ENCODE measurements at places on chromosomes 1 and 21.

- no peak for DNase-seq
Observed at GRCh38 chr21:16713331-16714117, 799.3 kb upstream of the CXADR start.

DNA sequence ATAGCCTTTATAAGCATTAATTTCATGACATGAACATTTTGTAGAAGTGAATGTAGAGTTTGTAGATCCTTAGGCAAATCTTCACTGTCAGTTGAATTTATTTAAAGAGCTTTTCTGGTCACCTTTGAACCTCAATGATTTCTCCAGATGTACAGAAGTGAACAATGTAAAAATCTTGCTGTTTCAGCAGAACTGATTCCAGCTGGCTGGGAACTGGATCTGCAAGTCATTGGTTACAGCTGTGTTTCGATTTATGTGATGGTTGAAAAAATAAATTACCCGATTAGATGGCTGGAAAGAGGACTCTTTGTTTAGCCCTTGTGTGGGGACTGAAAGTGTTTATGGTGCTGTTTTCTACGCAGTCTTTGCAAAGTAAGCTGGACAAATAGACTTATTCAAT lies 849.8 kb downstream of the USP25 start:
- DNase-seq = no peak

- no peak for DNase-seq
Observed at GRCh38 chr21:37793660-37794059, 122.6 kb downstream of the KCNJ6 start.

DNA sequence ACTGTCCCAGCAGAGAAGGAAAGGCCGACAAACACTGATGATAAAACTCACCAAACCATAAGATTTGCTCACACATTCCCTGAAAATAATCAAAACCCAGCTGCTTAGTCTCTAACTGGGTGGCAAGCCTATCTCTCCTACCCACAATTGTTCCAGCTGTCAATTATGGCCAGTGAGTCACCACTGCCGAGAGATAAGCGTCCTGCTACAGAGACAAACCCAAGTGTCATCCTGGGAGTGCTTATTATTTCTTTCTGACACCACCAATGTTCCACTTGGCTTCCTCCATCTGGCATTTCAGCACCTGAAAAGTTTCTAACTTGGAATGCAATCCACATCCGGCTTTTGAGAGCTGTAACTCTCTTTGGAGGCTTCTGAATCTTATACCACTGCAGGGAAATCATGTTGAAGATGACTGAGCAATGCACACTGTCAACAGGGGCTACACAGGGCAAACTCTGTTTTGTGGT lies 51.5 kb upstream of the VAV3 start:
- peak; percentile 11 for DNase-seq

DNA sequence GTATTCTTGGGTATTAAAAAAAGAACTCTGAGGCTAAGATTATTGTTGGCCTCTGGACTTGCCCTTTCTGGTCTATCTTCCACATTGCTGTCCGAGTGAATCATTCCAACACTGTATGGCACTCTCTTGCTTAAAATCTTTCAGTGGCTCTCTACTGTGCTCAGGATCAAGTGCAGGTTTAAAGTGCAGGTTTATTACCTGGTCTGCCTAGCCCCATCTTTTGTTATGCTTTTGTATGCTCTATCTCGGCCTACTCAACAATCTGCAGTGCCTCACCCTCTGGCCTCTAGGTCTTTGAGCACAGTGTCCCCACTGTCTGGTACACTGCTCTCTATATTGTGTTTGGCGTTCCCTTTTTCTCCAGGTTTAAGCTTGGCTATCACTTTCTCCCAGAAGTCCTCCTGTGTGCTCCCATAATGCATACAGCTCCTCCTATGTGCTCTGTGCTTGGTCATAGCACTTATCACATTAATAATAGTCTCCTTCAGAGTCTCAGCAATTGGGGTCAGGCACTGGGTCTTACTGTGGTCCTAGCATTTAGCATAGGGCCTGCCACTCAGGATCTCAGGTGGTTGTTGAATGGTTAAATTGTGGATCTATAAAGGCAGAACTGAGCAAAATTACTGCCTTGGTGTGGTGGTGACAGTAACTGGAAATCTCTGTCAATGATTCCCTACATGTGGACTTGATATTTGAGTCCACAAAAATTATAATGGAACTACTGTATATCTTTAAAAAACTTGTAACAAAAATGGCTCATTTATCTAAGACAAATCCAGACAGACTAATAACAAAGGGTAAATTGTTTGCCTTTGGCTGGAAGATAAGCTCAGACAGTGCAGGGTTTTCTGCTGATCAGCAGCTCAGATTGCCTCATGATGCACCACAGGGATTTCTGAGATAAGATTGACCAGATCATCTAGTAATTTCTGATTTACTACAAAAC lies 10.6 kb upstream of the LDLRAD1 start:
- DNase-seq = no peak

GRCh38 chr1:58469476-58469875 lies 77.0 kb downstream of the OMA1 start:
- DNase-seq = no peak

- DNase-seq = no peak
Observed at GRCh38 chr1:195520757-195521156, 1087.5 kb downstream of the KCNT2 start.

DNA sequence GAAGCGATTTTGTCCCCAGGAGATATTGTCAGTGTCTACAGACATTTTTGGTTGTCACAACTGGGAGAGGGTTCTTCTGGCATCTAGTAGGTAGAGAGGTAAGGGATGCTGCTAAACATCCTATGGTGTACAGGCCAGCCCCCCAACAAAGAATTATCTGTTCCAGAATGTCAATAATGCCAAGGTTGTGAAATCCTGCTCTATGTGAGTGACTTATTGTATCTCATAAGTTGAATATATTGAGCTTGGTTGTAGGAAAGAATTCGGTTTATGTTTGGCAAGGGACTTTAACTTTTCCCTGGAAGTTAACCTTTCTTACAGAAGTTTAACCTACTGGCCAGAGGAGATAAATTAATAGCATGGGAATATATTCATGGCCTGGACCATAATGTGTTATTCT lies 52.6 kb upstream of the ANGPTL1 start:
- no peak for DNase-seq

DNA sequence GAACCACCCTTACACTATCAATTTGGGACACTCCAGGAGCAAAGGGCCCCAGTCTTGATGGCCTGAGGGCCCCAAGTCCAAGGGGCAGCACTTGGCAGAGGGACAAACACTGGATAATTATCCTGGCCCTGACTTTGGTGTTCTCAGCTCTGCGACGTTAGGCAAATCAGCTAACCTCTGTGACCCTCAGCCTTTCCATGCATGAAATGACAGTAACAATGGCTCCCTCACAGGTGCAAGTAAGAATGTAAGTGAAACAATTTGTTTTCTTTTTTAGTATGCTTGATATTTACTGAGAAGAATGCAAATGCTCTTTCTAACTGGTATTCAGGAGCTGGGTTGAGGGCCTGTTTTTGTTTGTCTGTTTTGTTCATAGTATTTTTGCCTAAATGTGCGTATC lies 61.6 kb upstream of the PRDX6 start:
- no peak for DNase-seq

DNA sequence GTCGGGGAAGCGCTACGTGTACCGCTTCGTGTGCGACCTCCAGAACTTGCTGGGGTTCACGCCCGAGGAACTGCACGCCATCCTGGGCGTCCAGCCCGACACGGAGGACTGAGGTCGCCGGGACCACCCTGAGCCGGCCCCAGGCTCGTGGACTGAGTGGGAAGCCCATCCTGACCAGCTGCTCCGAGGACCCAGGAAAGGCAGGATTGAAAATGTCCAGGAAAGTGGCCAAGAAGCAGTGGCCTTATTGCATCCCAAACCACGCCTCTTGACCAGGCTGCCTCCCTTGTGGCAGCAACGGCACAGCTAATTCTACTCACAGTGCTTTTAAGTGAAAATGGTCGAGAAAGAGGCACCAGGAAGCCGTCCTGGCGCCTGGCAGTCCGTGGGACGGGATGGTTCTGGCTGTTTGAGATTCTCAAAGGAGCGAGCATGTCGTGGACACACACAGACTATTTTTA lies 17.1 kb downstream of the ETS2 start:
- no peak for DNase-seq

GRCh38 chr1:65063025-65063424 lies 85.0 kb upstream of the AK4 start:
- DNase-seq = no peak

- DNase-seq = peak; percentile 46
Observed at GRCh38 chr1:110615548-110616130, 9.5 kb upstream of the KCNA2 start.

GRCh38 chr1:33178836-33179439 lies 2.9 kb downstream of the TRIM62 start:
- no peak for DNase-seq

DNA sequence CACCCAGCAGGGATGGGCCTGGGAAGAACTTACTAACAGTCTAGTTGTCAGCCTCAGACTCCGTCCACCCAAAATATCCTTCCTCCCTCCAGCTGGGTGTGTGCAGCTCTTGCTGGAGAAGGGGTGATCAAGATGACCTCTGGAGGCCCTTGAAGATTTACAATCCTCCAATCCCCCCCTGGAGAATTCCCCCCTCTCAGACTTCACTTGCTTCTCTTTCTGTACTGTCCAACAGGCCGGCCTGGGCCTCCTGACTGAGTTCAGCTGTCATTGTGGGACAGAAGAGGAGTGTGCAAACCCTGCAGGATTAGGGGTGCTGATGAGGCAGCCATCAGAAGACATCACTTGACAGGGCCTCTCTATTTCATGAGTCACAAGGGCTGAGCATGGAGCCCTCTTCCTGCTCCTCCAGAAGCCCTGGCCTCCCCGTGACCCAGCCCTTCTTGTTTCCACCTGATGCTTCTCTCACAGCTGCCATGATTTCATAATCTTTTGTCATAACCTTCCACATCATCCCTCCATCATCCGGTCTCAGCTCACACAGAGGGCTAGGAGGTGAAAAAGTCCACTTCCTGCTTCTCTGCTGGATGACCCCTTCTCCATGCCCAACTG lies 17.5 kb upstream of the IGFN1 start:
- DNase-seq = no peak

- no peak for DNase-seq
Observed at GRCh38 chr1:96365596-96366390, 355.8 kb upstream of the PTBP2 start.

- no peak for DNase-seq
Observed at GRCh38 chr1:93716163-93716562, 34.5 kb upstream of the BCAR3 start.

DNA sequence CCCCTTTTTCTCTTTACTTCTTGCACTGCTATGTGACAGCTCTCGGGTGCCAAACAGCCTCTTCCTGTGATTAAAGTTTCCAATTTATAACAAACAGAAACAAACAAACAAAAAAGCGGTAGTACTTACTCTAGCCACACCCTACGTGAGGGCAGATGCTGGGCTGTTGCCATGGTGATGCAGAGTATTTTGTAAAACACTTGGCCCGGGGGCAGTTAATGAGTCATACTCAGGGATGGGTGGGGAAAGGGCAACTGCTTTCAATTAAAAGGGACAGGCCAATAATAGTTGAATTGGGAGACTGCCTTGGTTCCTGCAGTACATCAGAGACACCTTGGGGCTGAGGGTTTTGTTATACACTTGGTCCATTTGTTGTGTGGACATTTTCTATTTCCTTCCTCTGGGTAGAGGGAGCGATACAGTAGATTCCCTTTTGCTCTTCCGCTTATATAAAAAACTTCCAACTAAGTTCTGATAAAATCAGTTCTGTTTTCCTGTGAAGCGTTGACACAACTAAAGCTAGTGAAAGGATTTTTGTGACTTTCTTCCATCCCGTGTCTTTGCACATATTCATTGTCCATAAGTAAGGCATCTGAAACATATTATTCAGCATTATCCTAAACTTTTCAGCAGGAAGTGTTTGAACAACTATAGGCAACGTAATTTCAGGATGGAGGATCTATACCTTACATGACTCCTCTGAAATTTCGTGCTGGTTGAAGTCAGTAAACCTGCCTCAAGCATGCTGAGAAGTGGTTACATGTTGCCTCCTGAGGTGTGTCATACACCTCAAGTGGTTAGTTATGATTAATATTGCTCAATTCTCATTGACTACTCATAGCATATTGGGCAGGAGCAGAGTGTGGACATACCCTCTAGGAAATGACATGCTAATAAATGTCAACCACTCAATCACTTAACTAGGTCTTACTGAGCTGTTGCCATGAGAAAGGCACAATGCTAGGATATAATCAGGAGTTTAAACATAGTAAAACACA lies 36.7 kb upstream of the THEM4 start:
- DNase-seq = peak; percentile 62

DNA sequence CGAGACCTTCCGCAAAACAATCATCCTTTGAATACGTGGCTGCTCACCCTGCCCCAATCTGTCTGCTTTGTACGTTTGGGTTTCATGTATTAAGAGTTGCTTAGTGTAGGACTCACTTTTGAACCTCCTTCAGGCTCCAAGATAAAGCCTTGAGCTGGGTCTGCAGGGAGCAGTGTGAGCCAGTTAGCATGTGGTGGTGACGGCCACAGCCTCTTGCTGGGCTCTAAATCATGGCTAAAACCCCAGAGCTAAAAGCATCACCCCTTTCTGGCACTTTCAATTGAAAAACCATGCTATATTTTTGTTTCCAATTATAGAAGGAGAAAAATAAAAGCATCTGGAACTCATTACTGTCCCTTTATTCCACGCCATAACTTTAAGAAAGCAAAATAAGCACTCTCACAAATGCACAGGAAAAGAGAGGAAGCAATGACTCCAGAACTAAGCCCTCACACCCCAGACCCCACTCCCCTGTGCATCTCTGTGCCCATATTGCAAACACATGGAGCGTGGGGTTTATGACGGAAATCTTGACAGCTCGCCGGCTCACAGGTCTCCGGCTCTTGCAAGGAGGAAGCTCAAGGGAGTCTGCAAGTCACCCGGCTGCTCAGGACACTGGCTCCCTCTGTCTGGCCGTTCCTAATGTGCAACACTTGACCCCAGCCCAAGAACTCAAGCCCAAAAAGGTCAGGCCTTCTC lies 135.5 kb downstream of the MIS18A start:
- no peak for DNase-seq

GRCh38 chr1:160821627-160822026 lies 25.7 kb downstream of the LY9 start:
- DNase-seq = no peak

DNA sequence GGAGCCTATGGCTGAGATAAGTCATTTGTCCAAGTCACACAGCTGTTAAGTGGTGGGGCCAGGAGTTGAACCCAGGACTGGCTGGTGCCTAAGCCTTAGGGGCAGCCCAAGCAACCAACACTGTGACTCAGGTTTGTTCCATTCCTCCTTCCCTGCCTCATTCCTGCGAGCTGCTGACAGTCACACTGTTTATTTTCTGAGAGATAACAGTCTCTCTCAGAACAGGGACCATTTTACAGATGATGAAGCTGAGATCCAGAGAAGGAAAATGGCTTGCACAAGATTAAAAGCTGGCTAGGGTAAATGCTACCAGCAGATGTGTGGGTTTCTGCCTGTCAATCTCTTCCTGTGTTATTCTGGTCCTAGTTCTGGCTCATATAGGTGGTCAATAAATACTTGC lies 24.3 kb upstream of the TCEA3 start:
- DNase-seq = no peak
